HFFc6 (cell line): ENCODE measurements at places on chromosomes 3 and 15. TPM values are rescaled to one million over a fixed set of nuclear protein-coding genes. Genes with fewer than 3 reads are reported as not detected.
A peak's percentile ranks its signal among the peaks of the same experiment; 100 is the strongest.

- peak; percentile 94 for DNase-seq
Measured at GRCh38 chr3:174330303-174330702, 528.8 kb upstream of the NAALADL2 start.

Gene HOMER2
- 0.76 to 1.5 TPM (median 1.4 TPM) in 3 replicates for total RNA-seq

DNA sequence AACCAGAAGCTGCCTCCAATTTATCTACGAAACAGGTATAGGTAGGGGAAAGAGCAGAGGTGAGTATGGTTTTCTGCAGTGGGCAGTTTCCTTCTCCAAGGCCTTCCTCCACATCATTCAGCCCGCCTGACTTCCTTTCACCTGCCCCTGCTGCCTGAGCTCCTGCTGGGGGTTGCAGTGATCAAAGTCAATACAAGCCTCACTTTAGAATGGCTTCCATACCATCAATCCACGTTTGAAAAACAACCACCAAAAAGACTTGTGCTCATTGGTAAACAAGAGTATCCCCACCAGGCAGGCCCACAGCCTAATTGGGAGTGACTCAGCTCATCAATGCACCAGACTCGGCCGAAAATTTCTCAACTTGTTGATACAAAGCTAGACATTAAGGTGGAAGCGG, 159.9 kb downstream of the MAGI1 start:
- no peak for DNase-seq

DNA sequence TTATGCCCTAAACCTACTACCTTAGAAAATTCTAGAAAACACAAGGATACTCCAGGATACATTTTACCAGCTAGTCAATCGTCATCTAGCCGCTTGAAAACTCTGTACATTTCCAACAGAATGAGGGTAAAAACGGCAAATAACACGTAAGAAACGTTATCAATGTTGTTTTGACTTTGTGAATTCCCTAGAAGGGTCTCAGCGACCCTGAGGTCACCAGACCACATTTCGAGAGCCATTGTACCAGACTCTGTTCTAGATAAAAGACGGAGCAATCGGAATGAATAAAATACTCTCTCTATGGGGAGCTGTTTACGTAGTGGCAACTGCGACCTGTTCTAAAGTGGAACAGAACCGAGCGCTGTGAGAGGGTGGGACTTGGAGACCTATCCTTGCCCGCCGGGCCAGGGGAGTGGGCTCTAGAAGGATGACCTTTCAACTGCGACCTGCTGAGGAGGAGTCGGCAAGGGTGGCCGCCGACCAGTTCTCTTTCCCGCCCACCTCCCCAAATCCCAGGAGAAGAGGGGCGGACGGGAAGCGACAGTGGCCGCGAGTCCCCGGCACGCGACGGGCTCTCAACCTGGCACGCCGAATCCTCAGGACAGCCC, 778 bp upstream of the AP4E1 start:
- DNase-seq, result peak; percentile 20

GRCh38 chr15:83275412-83275811, 9.1 kb downstream of the BNC1 start:
- peak; percentile 53 for DNase-seq

DNA sequence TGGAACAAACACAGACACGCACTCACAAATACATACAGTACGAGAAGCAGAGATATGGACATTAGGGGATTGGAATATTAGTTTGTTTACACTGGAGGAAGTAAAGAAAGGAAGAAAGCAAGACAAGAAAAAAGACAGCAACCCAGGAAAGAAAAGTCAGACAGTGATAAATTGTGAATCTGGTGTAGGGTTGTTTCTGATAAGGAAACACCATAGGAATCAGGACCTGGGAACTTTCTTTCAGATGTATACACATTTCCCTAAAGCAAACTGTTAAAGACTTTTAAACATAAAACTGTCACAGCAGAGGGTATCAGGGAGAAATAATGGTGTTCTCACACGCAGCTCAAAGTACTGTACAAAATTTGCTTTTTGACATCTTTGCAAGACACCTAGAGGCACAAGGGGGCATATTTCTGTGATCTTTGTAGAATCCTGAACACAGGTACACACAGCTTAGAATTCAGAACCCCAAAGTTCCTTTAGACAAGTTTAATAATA, 153.7 kb downstream of the TUSC7 start:
- DNase-seq, result no peak

GRCh38 chr15:91535856-91536500, 317.5 kb upstream of the SLCO3A1 start:
- DNase-seq, result peak; percentile 20

- no peak for DNase-seq
Measured at GRCh38 chr3:131608296-131608695, 105.5 kb upstream of the MRPL3 start.

- DNase-seq, result peak; percentile 22
Measured at GRCh38 chr3:14634763-14635400, 16.7 kb upstream of the CCDC174 start.

Gene FBXL22
- 0.26 to 0.87 TPM (median 0.58 TPM) in 3 replicates for total RNA-seq

DNA sequence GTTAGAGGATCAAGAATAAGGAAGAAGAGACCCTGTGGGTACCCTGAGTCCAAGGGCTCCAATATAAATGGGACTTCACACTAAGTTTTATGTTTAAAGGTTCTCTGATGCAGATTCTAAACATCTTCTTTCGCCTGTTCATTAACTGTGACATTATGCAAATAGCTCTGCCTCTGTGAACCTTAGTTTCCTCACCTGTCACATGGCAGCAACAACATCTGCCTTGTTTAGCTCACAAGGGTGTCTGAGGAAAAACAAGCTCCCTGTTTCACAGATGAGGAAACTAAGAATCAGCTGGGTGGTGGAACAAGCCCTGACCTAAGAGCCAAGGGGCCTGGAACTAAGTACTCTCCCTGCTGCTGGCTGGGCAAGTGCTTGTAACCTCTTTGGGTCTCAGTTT, 40.8 kb downstream of the GOLGA6L1 start:
- DNase-seq, result no peak

Gene ST8SIA2
- not detected in 3 replicates for total RNA-seq

DNA sequence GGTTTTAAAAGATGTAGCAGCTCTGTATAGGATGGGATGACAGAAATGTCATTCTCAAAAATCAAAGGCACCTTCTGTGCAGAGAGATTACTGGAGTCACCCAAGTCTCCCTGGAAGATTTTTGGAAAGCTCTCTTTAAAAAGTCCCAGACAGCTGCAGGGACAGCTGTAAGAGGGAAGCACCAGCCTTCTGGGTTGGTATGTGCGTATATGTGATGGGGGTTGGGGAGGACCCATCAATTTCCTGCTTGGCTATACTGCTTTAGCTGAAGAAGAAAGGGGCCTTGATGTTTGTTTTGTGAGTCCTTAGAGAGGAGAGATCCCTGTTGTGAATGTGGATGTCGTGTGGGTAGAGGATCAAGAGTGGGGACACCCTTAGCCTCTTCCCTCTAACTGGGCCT, 5.4 kb upstream of the SEC11A start:
- no peak for DNase-seq

GRCh38 chr15:97182581-97182980, 777.9 kb upstream of the ARRDC4 start:
- no peak for DNase-seq

Gene ARL14
- total RNA-seq, result 0.14 TPM in 1 of 3 replicates, not detected in the others

GRCh38 chr3:195394700-195395099, 48.1 kb downstream of the ACAP2 start:
- DNase-seq, result no peak

Gene MUC4
- not detected in 3 replicates for total RNA-seq

Gene AADACL2
- total RNA-seq, result not detected in 3 replicates

Gene TIMP4
- total RNA-seq, result 1.00 TPM in 1 of 2 replicates, not detected in the other

- DNase-seq, result no peak
Measured at GRCh38 chr3:65126527-65127410, 439.0 kb upstream of the ADAMTS9 start.
